ENCODE measurements at places on chromosomes 5 and 9. TPM values are rescaled to one million over a fixed set of nuclear protein-coding genes. Genes with fewer than 3 reads are reported as not detected.
A peak's percentile ranks its signal among the peaks of the same experiment; 100 is the strongest.

DNA sequence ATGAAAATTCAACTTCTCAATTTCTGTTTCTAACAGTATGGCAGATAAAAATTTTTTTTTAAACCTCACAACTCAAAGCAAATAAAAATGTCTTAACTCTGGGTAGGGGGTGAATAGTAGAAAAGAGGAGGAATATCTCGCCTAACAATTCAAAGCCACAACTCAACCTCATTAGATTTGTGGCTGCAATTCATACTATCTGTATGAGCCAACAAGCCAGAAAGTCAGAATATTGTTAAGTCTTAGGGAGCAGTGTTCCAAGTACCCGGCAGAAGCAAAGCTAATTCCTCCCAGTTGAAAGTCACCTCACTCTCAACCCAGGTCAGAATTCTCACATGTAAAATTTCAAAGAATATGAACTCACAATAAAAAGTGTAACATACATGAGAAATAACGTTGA lies 15.0 kb downstream of the PJA2 start:
- H3K4me3 ChIP-seq = no peak overlapping the region
- H3K27ac ChIP-seq = no peak overlapping the region
- peaks cover 75% of the 10 kb centered on the region for H3K4me1 ChIP-seq
- H3K36me3 ChIP-seq = peaks cover 40% of the 10 kb centered on the region
- H3K27me3 ChIP-seq = no peaks in the 10 kb centered on the region
- no peak for DNase-seq

Gene TOR1A
- total RNA-seq = 31.9 TPM

DNA sequence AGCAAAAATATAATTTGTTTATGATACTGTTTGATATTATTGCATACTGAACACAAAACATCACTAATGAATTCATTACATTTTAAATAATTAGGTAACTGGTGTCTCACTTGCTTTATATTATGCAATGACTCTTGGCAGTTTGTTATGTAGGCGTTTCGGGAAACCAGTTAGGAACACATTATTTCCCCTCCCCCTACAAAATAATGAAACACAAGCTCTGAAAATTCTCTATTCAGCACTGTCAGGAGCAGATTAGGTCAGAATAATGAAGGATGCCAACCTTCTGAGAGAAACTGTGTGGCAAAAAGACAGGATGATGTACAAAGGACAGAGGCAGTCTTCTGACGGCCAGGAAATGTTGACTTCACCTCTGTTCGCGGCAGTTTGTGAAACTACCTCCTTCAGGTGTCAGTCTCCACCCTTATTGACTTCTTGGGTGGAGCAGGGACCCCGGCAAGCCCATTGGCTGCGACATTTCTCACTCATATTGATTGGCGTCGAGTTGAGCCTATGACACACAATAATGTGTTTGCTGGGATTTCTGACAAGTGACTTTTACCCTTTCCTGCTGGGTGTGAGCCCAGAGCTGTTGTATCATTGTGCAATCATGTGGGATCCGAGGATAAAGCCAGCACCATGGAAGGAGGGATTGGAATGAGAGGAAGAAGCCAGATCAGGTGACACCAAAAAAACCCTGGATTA lies 33.9 kb downstream of the SH3PXD2B start:
- no peaks in the 10 kb centered on the region for H3K36me3 ChIP-seq
- H3K4me3 ChIP-seq = no peak overlapping the region
- DNase-seq = peak; percentile 45
- H3K27me3 ChIP-seq = peaks cover 3% of the 10 kb centered on the region
- H3K4me1 ChIP-seq = no peaks in the 10 kb centered on the region

- H3K4me1 ChIP-seq = no peaks in the 10 kb centered on the region
- H3K36me3 ChIP-seq = no peaks in the 10 kb centered on the region
- peaks cover 4% of the 10 kb centered on the region for H3K27me3 ChIP-seq
These were observed 162.6 kb downstream of the SMC2 start for GRCh38 chr9:104256696-104257062.

Gene CMBL
- 1.2 TPM for total RNA-seq

Gene FGD3
- 41.6 TPM for total RNA-seq

DNA sequence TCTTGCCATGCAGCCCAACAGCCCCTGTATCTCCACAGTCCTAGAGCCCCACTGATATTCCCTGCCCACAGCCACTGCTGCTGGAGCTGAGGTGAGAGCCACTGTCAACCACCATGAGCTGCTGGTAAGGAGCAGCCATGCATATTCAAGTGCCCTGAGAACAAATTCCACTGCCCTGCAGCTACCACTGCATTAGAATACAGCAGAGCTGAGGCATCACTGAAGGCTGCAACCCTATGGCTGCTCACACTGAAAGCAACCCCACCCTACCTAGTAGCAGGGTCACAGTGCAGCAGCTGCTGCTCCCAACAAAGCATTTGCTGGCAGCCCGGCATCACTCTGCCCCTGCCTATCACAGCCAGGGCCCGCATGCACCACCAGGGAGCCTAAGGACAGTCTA lies 68.6 kb downstream of the SKIC3 start:
- H3K36me3 ChIP-seq = peaks cover 74% of the 10 kb centered on the region
- H3K4me1 ChIP-seq = no peaks in the 10 kb centered on the region
- H3K27me3 ChIP-seq = no peaks in the 10 kb centered on the region
- no peak overlapping the region for H3K27ac ChIP-seq
- no peak overlapping the region for H3K4me3 ChIP-seq

DNA sequence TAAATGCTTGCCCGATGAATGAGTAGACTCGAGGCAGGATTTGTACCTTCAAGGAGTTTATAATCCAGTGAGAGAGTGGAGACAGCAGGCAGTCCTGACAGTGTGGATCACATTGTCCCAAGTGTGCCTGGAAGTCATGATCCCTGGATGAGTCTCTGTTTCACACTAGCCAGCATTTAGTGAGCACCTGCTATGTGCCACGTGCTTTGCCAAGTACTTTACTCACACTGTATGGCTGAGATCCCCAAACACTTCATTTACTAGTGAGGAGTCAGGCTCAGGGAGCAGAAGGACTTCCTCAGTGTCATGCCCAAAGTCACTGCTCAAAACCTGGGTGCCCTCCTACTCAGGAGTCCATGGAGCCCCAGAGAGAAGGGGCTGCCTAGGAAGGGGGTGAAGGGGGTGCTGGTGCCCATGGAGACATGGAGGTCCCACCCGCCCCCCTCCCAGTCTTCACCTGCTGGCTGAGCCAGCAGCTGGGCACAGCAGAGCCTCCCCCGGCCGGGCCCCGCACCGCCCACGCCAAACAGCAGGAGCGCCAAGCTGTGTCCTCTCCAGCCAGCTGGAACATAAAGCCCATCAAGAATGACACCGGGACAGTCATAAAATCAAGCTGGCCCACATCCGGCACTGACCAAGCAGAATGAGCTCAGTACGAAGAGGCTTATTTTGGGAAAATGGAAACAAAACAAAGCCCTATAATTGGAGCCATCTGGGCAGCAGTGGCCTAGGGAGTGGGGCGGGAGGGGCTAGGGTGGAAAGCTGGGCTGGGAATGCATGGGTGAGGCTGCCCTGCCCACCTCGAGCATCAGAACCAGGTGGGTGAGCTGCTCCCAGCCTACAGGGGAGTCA lies 10.6 kb downstream of the LAMC3 start:
- no peaks in the 10 kb centered on the region for H3K4me1 ChIP-seq
- no peak overlapping the region for H3K27ac ChIP-seq
- peaks cover 15% of the 10 kb centered on the region for H3K27me3 ChIP-seq
- no peak for DNase-seq
- H3K4me3 ChIP-seq = no peak overlapping the region

Gene MEGF9
- total RNA-seq = 3.0 TPM

GRCh38 chr5:64301566-64301965 lies 135.9 kb downstream of the RNF180 start:
- no peaks in the 10 kb centered on the region for H3K36me3 ChIP-seq
- no peak overlapping the region for H3K27ac ChIP-seq
- no peak overlapping the region for H3K4me3 ChIP-seq

GRCh38 chr9:93667627-93668026 lies 91.2 kb downstream of the PHF2 start:
- no peak overlapping the region for H3K4me3 ChIP-seq
- no peak overlapping the region for H3K27ac ChIP-seq

DNA sequence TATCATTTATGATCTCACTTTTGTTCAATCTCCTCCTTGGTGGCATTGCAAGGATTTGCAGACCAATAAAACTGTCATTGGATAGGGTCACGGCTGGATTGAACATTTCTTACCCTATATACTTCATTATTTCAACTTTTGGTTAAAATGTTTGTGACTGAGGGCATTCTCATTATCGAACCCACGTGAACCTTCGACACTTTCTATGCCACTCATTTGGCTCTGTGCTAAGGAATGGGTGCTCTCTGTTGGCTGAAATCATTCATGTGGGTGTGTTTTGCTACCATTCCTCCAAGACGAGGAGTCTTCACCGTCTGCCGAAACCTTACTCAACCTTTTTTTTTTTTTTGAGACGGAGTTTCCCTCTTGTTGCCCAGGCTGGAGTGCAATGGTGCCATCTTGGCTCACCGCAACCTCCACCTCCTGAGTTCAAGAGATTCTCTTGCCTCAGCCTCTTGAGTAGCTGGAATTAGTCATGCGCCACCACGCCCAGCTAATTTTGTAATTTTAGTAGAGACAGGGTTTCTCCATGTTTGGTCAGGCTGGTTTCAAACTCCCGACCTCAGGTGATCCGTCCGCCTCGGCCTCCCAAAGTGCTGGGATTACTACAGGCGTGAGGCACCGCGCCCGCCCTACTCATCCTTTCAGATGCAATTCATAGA lies 62.5 kb downstream of the CSNK1A1 start:
- H3K36me3 ChIP-seq = peaks cover 7% of the 10 kb centered on the region
- DNase-seq = peak; percentile 15
- no peak overlapping the region for H3K27ac ChIP-seq
- H3K4me1 ChIP-seq = peaks cover 2% of the 10 kb centered on the region
- H3K4me3 ChIP-seq = no peak overlapping the region
- no peaks in the 10 kb centered on the region for H3K27me3 ChIP-seq

DNA sequence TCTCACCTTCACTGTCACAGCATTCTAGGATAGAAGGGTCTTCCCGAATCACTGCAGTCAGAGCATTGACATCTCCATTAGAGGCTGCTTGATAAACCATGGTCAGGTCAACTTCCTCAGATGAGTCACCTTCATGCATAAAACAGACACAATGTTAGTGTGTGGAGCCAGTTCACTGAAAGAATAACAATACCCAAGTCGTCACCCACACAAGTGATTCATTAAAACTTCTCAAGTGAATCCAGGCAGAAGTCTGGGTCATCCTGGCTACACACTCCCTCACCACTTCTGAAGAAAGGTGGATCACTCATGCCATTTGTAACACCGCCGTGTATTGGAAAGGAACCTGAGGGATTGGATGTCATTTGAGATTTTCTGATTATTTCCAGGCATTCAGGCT lies 49.6 kb downstream of the ANKRD55 start:
- H3K36me3 ChIP-seq = no peaks in the 10 kb centered on the region
- H3K27ac ChIP-seq = no peak overlapping the region
- DNase-seq = no peak
- peaks cover 2% of the 10 kb centered on the region for H3K4me1 ChIP-seq
- H3K27me3 ChIP-seq = no peaks in the 10 kb centered on the region

Gene NUTM2F
- total RNA-seq = not detected

All from activated CD8-positive, alpha-beta T cell treated with anti-CD3 and anti-CD28 coated beads for 36 hours (primary cell).